ENCODE measurements at places on chromosomes 5 and 9. TPM values are rescaled to one million over a fixed set of nuclear protein-coding genes. Genes with fewer than 3 reads are reported as not detected.

DNA sequence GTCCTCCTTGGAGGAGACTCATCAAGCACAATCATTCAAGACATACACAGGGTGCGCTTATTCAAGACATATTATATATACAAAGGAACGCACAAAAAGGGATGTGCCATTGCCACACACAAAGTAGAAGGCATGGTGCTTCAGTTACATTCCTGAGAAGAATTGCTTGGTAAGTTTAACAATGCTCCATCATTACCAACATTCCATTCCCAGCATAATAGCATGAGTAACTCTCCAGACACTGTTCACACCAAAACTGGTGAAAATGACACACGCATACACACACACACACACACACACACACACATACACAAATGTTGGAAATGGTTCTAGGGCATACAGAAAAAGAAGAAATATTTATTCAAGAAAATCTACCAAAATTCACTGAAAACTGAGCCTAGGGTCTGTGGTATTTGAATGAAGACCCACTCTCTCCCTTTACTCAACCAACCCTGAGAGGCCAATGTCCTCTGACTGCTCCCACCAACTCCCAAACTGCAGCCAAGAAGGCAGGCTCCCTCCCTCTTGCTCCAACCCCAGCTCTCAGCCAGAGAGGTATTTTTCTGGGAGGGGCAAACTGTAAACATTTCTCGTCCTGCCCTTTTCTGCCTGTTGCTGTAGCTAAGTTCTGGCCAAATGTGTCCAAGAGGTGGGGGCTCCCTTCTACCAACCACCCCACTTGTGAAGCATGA is 19.9 kb downstream of the UGT3A1 start:
- DNase-seq: no peak

DNA sequence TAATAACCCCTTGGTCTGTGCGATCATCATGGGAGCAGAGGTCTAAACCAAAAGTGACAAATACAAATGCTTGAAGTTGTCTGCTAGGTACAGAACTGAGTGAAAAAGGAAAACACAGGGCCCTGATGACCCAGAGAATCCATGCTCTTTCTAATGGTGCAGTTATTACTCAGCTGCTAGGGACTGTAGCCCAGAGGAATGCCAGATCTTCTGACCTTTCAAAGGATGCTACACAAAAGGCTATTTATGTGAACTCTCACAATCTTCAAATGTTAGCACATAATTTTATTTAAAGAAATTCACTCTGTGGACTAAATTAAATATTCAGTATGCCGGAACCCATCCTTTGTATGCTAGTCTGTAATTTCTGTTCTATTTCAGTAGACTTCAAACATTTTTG is 79.9 kb downstream of the PRR16 start:
- DNase-seq: no peak

DNA sequence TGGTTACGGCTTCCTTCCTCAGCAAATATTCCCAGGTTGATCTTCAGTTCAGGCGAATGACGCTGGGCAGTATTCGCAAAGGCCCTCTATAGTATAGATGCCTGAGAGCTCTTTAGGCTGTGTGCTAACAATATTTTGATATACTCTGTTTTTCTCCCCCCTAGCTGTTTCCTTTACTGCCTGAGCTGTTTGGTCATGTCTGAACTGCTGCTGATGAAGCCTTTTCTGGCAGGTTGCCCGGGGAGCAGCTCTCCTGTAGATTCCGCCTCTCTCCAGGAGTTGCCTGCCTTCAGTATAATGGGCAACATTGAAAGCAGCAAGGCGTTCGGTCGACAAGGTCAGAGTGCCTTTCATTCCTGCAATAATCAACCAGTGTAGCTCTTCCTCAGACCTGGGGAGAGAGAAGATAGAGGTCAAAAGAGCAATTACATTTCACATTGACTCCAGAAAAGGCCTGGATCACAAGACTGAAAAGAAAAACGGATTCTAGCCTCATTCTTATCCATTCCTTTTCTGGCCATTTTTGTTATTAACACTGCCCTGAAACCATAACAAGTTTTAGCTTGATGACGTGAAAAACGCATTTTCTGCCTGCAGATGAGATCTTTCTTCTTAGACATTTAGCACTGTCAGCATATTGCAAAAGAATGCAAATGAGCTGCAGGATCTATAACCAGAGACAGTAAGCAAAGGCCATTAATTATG is 60.1 kb upstream of the ZNF608 start:
- DNase-seq: peak; percentile 88

- DNase-seq: no peak
These were observed 48.4 kb upstream of the SNAPC3 start for GRCh38 chr9:15374310-15374709.

DNA sequence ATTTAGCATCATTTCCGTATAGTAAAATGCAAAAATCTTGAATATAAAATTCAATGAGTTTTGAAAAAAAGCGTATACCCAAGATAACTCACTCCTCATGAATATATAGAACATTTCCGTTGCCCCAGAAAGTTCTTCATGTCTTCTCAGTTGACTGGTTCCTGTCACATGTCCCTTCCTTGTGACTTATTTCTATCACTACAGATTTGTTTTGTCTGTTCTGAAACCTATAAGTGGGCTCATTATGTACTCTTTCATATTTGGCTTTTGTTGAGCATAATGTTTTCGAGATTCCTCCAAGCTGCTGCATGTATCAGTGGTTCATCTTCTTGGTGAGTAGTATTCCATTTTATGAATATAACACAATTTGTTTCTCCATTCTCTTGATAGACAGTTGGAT is 11.0 kb upstream of the HACD4 start:
- no peak for DNase-seq

DNA sequence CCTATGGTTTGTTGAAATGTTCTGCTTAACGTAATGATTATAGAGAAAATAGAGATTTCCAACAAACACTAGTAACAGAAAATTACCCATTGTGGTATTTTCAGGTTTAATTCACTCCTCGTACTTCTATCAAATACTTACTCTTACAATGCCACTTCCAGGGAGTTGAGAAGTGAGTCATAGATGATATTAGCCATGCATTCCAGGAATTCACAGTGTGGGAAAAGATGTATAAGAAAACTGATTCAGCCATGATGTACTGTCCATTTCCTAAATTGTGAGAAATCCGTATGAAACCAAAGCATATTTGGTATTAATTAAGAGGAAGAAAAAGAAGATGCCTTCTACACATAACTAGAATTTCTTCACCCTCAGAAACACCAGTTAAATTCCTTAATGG is 1854.6 kb upstream of the WWC1 start:
- DNase-seq: no peak

DNA sequence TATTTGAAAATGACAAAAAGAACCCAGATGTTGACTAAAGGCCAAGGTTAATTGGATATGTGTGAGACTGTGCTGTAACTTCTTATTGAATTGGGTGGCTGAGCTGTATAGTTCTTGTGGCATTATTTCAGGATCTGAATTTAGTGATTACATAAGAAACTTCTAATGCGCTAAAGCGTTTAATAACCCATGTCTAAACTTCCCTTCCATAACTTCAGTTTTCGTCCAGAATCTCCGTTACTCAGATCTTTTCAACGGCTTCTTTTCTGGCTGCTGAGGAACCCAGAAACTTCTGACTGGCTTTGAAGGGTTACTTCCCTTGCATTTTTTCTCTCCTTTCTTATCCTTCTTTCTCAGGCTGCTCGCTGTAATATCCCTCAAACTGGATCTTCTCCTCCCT is 28.1 kb upstream of the C9orf72 start:
- no peak for DNase-seq

GRCh38 chr9:72349911-72350310 is 15.1 kb downstream of the ZFAND5 start:
- no peak for DNase-seq

GRCh38 chr9:17744786-17745185 is 165.9 kb downstream of the SH3GL2 start:
- peak; percentile 67 for DNase-seq

DNA sequence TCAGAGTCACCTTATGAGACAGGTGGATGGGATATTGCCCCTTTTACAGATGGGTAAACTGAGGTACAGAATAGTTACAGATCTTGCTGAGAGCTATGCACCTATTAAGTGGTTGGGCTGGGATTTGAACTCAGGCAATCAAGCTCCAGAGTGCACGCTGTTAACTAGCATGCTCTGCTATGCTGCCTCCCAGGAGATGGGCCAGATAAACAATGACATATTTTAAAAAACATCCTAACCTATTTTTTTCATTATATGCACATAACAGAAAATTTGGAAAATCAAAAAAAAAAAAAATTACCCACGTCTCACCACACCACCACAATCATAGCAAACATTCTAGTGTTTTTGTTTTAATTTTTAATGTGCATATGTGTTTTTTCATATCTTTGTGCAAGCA is 123.4 kb upstream of the STC2 start:
- no peak for DNase-seq

DNA sequence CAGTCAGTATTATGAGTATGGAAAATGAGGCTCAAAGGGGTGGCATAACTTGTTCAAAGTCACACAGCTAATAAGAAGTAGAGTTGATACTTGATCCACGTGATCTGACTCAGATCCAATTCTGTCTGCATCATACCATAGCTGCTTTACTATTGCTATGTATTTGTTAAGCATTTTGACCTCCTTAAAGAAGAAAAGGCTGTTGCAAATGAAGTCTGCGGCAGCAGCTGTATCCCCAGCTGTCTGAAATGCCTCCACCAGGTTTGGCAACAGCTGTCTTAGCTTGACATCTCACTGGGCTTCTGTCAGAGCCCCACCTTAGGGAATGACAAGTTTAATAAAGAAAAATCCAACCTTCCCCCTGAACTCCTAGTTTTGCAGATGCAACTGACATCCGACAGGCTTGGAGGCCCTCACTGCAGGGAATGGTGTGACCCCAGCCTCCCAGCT is 75.6 kb upstream of the SLC44A1 start:
- peak; percentile 94 for DNase-seq

- DNase-seq: peak; percentile 26
These were observed 413.2 kb upstream of the ACTBL2 start for GRCh38 chr5:57895766-57896165.

- DNase-seq: peak; percentile 6
These were observed 136.5 kb upstream of the STK32A start for GRCh38 chr5:147098233-147098790.

DNA sequence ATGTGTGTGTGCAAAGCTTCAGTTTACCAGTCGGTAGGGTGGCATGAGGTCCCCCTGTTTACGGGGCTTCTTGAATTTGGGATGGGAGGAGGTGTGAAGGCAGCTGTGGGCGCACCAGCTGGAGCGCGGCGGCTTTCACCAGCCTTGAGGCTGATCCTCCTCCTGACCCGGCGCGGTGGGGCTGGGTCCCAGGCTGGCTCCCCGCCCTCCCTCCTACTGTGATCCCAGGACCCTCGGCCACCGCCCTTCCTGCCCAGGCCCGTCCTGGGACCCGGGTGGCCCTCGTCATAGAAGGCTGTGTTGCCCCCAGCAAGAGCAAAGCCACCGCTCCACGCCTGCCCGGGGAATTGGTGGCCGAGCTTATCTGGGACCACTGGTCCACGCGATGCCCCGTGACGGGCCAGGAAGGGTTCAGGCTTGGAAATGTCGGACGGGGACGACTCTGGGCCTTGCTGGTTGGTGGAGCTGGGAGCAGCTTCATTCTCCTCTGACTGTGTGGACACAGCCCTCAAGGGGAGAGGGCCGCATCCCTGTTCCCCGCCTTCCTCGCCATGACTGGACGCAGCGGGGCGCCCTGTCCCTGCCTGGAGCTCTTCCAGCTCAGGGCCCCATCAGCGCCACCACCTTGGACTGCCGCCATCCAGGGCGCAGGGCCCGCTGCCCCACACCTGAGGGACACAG is 271.1 kb upstream of the IRX1 start:
- DNase-seq: no peak

GRCh38 chr5:172444110-172444510 is 10.2 kb downstream of the SH3PXD2B start:
- no peak for DNase-seq

Gene LHX3
- not detected for total RNA-seq

Gene POLR1E
- 19.9 TPM for total RNA-seq

Gene LMNB1
- 13.1 TPM for total RNA-seq

Gene GAPVD1
- total RNA-seq: 57.8 TPM

Gene OR1J2
- not detected for total RNA-seq

Gene LCN15
- total RNA-seq: not detected

Gene SV2C
- 0.37 TPM for total RNA-seq

Gene KCNT1
- 0.06 TPM for total RNA-seq

Gene ORM2
- 0.77 TPM for total RNA-seq

Gene KIAA1958
- total RNA-seq: 11.6 TPM

Measured in lung (tissue), 17 donors.